ENCODE measurements at places on chromosomes 2 and 18.

DNA sequence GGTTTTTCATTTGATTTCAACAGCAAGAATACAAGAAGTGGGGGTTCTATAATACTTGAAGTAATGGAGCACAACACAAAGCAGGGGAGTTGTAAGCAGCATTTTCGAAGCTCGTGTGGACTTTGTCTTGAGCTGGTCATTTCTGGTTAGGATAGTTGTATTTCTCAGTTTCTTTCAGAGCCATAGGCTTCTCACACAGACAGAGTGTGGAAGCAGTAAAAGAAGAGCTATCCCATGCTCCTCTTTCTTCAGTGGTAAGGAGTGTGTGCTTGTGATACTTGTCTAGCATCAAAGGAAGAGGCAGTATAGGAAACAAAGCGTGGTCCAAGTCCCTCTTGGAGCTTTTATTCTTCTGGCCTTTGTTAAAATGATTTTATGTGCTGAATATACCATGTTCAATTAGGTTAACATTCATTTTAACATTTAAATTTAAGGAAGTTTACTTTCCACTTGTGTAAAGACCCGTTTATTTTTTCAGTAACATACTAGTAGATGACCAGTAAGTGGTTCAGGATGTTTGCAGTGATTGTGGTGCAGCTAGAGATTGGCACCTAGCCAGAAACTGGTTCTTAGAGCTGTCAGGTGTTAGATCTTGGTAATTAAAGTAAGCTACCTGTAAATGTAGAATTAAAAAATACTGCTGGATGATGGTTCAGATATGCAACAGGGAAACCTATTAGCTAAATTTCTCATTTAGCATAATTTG is 14.6 kb downstream of the CCNYL1 start:
- no peaks in the 10 kb centered on the region for H3K27me3 ChIP-seq
- H3K4me3 ChIP-seq = no peak overlapping the region
- no peaks in the 10 kb centered on the region for H3K36me3 ChIP-seq
- H3K27ac ChIP-seq = no peak overlapping the region
- H3K4me1 ChIP-seq = no peaks in the 10 kb centered on the region

- H3K27ac ChIP-seq = no peak overlapping the region
- H3K27me3 ChIP-seq = no peaks in the 10 kb centered on the region
- no peak overlapping the region for H3K4me3 ChIP-seq
- H3K4me1 ChIP-seq = no peaks in the 10 kb centered on the region
- DNase-seq = no peak
Measured at GRCh38 chr2:84850471-84850870, 30.4 kb downstream of the TRABD2A start.

- no peak for DNase-seq
- H3K4me1 ChIP-seq = no peaks in the 10 kb centered on the region
- no peaks in the 10 kb centered on the region for H3K36me3 ChIP-seq
- H3K4me3 ChIP-seq = no peak overlapping the region
- no peak overlapping the region for H3K27ac ChIP-seq
- no peaks in the 10 kb centered on the region for H3K27me3 ChIP-seq
Measured at GRCh38 chr2:168669151-168669550, 133.3 kb upstream of the NOSTRIN start.

DNA sequence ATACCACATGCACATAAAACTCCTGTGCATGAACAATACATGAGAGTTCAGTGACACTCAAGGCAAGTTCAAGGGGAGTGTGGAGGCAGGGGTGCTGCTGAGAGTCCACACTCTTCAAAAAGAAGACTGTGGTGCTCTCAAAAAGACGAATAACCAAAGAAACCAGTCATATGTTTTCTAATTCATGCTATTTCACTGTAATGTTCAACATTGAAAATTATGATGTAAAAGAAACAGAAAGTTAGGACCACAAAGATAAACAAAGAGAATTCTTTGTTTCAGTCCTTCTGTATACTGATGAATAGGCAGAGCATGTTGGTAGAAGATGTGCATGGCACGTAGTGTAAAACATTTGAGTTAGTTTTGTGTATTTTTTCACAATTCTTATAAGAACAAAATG is 864.2 kb upstream of the LRATD1 start:
- no peak overlapping the region for H3K27ac ChIP-seq
- no peaks in the 10 kb centered on the region for H3K27me3 ChIP-seq
- H3K36me3 ChIP-seq = no peaks in the 10 kb centered on the region
- H3K4me1 ChIP-seq = no peaks in the 10 kb centered on the region
- no peak overlapping the region for H3K4me3 ChIP-seq

GRCh38 chr2:39476524-39476923 is 39.4 kb upstream of the MAP4K3 start:
- no peak overlapping the region for H3K27ac ChIP-seq
- H3K27me3 ChIP-seq = no peaks in the 10 kb centered on the region
- no peak for DNase-seq

All from right atrium auricular region (tissue), 2 donors.